ENCODE measurements at places on chromosomes 12 and 14. TPM values are rescaled to one million over a fixed set of nuclear protein-coding genes. Genes with fewer than 3 reads are reported as not detected.
A peak's percentile ranks its signal among the peaks of the same experiment; 100 is the strongest.

Gene NEUROD4
- 0.11 TPM for total RNA-seq

Gene GLS2
- total RNA-seq: 4.1 TPM

Gene WNT1
- total RNA-seq: not detected

Gene TUBA1C
- 85.6 TPM for total RNA-seq

Gene KTN1
- total RNA-seq: 162 TPM

Gene RNF31
- total RNA-seq: 76.9 TPM

Gene BCL11B
- 5.4 TPM for total RNA-seq

Gene IRAK3
- 9.5 TPM for total RNA-seq

Gene TSPAN19
- total RNA-seq: 0.41 TPM

Gene PDZRN4
- 21.1 TPM for total RNA-seq

- peak; percentile 4 for DNase-seq
Observed at GRCh38 chr14:30450631-30451545, 108.1 kb upstream of the G2E3 start.

GRCh38 chr12:101761350-101761749 is 22.1 kb upstream of the SYCP3 start:
- peak; percentile 48 for DNase-seq

GRCh38 chr12:12890543-12891079 is 751 bp upstream of the GPRC5A start:
- DNase-seq: peak; percentile 77

DNA sequence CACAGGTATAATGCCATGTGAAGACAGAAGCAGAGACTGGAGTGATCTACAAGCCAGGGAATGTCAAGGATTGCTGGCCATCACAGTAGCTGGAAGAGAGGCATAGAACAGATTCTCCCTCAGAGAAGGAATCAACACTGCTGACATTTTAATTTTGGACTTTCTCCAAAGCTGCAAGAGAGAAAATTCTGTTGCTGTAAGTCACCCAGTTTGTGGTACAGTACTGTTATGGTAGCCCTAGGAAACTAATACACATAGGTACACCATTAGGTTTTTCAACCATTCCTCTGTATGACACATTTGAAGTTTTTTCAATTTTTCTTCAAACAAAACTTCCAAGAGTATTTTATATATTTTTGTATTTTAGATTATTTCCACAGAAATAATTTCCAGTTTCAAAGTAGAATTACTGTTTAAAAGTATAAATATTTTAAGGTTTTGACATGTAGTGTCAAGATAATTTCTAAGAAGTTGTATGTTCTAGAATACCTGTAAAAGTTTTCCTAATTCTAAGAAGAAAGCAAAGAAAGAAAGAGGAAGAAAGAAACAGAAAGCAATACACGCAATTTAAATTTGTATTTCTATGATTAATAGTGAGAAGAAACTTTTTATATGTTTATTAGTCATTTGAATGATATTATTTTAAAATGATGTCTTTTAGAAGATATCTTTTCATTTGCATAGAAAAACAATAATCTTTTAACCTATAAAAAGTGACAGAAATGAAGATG is 64.9 kb upstream of the CATSPERB start:
- no peak for DNase-seq

- DNase-seq: no peak
Observed at GRCh38 chr12:26941215-26941594, 2.9 kb downstream of the FGFR1OP2 start.

GRCh38 chr12:53964315-53964713 is 8.6 kb upstream of the HOXC11 start:
- DNase-seq: no peak

GRCh38 chr12:24615967-24616411 is 332.9 kb downstream of the BCAT1 start:
- no peak for DNase-seq

DNA sequence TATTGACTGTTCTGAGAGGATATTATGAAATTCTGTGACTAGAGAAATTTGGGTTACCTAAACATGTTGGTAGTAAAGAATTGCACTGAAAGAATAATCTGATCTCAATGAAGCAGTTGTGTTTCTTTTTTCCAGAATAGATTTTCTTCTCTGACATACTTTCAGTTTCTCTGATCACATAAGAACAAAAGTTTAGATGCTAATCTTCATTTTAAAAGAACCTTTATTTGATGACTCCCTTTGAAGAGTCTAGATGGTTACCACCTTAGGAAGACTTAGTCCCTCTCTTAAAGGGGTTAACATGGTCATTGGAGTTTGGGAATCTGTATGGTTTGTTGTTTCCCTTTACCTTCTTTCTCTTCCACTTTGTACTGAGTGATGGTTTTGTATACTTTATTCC is 58.6 kb downstream of the MON2 start:
- DNase-seq: no peak

DNA sequence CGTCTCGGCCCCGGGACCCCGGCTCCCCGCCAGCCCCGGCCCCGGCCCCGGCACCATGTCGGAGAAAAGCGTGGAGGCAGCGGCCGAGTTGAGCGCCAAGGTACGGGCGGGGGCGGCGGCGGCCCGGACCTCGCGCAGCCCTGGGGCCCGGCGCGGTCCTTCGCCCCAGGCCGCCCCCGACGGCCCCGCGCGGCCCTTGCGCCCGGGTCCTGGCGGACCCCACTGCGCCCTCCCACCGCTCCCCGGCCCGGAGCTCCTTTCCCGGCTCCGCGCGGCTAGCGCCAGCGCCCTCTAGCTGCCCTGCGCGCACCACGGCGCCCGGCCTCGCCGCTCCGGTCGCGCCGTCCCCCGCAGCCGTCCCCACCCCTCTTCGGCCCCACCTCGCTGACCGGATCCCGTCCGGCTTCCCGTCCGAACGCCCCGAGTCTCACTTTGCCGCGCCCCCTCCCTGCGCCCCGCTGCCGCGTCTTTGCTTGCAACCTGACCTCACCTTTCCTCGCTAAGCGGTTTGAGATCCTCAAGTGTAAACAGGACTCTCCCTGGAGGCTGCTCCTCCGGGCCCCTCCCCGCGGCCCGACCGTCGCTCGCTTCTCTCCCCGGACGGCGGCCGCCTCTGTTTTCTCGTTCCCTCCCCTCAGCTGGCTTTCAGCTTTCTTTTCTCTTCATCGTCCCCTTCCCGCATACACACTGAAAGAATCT is 637 bp downstream of the PTMS start:
- DNase-seq: peak; percentile 83

DNA sequence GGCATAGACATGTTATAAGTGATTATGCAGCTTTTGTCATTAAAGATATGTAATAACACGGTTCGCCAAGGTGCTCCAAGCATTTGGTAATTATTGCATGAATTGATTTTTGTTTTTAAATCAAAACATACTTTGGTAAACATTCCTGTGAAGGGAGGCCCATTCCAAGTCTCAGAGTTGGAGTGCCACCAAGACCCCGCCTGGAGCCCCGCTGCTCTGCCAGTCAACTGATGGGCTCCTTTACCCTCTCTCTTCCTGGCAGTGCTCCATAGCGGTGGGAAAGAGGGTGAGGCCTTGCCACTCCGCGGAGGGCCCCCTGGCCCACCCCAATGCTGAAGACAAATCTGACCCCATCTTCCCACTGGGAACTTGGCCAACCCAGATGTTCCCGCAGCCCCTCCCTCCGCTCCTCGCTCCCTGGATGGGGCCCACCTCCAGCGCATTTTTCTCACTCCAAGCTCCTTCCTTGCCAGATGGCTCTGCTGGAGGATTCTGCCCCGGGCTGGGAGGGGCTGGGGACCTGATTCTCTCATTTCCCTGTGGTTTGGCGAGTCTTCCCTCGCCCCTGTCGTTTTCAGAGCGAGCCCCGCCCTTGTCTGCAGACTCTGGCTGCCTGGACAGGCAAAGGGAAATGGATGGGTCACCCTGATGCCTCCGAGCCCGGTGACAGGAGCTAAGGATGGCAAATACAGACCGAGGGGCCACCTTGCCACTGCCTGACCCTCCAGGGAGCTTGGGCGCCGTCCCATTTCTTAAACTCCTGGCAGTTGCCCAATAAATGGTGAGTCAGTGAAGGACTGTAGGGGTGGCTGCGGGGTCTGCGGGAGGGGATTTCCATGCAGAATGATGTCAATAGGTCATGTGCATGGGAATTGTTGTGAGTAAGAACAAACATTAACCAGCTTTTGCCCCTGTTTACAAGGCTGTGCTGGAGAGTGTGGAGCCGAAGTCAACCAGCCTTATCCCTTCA is 9.2 kb upstream of the PAPLN start:
- no peak for DNase-seq

DNA sequence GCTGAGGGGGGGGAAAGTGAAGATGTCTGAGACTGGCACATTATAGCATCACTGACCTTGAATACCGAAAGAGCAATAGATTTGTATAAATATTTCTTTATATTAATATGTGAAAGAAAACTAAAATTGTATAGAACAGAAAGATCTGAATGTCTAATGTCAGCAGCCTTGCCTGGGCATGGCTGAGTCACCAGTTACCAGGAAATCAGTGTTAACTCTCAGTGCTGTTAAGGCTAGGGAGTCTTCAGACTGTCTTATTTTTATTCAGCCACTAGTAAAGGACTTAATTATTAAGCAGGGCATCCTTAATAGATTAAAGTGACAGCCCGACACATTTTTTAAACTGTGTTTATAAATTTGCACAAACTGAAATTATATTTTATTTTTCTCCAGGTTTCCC is 122.9 kb upstream of the AEBP2 start:
- DNase-seq: no peak

GRCh38 chr12:64105026-64105425 is 117.1 kb downstream of the KICS2 start:
- peak; percentile 25 for DNase-seq

- DNase-seq: no peak
Observed at GRCh38 chr12:85923767-85924331, 49.8 kb downstream of the NTS start.

GRCh38 chr12:121713257-121713777 is 765 bp downstream of the TMEM120B start:
- DNase-seq: no peak

DNA sequence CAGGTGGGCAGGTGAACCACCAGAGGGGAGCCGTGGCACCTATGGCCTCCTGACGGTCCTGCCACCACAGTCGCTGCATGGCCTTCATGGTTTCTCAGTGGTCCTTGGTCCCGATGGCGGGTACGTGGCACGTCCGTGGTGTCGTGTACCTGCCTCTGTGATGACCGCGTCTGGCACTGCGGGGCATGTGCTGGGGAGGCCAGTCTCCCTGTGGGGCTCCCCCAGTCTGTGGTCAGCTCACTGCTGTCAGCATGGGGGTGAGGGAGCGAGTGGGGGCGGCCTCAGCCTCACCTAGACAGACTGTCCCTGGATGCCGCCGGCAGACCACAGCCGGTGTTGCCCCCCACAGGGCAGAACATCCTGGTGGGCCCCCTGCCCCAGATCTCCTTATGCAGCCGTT is 267.2 kb downstream of the SEC23A start:
- DNase-seq: no peak

- no peak for DNase-seq
Observed at GRCh38 chr12:25752710-25753309, 199.7 kb upstream of the LMNTD1 start.

DNA sequence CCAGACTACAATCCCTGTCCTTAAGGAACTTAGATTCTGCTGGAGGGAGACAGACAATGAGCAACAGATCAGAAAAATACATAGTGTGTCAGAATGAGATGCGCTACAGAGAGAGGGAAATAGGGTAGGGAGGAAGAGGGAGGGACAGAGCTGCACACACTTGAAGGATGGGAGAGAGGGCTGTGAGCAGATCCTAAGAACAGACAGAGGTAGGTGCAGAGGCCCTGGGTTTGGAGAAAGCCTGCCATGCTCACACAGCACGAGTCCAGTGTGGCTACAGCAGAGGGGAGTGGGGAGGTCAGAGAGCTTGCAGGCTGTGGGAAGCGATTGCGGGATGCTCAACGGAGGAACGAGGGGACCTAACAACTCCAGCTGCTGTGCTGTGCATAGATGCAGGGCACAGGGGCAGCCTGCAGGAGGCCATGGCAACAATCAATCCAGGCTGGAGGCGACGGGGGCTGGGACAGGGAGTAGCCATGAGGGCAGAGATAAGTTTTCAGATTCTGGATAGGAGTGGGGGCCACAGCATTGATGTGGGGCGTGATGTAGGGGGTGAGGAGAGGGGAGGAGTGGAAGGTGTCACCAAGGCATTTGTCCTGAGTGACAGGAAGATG is 20.7 kb downstream of the FAIM2 start:
- DNase-seq: no peak

- no peak for DNase-seq
Observed at GRCh38 chr14:80621701-80622100, 319.8 kb downstream of the CEP128 start.

DNA sequence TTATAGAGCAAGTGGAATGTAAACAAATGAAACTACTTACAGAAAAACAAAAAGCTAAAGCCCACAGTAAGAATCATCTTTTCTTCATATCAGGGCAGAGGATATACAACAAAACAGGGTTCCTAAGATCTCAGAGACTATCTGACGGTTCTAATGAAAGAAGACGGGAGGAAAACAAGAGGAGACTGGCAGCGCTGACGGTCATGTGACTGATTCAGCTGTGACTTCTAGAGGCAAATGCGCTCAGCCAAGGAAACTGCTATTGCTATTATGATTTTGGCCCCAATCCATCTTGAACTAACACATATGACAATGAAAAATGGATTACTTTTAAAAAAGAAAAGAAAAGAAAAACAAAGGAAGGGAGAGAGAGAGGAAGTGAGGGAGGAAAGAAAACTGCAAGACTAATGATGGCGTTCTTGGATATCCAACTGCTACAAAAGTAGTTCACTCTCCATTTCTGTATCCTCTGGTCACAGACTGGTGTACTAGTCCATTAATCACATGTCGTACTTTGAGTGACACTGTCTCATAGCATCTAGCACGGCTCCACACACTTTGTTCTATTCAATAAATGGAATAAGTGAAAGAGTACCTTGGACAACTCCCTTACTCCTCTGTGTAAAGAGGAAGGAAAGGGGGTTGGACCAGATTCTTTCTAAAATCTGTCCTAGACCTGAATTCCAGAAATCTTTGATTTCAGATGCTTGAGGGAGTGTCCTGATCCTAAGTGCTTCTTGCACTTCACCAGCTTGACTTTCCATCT is 119.3 kb downstream of the DAD1 start:
- DNase-seq: no peak

- DNase-seq: no peak
Observed at GRCh38 chr12:67562513-67563287, 85.8 kb upstream of the DYRK2 start.

DNA sequence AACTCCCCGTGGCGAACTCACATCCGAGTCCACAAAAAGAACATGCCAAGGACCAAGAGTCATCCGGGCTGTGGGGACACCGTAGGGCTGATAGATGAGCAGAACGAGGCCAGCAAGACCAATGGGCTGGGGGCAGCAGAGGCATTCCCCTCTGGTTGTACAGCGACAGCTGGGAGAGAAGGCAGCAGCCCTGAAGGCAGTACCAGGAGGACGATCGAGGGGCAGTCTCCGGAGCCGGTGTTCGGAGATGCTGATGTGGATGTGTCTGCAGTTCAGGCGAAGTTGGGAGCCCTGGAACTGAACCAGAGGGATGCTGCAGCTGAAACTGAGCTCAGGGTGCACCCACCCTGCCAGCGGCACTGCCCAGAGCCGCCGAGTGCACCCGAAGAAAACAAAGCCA is 50.7 kb downstream of the TBC1D30 start:
- no peak for DNase-seq

Measured in prostate gland (tissue), 2 donors.